HFFc6 (cell line): ENCODE measurements at places on chromosomes 6 and 20. TPM values are rescaled to one million over a fixed set of nuclear protein-coding genes. Genes with fewer than 3 reads are reported as not detected.

DNA sequence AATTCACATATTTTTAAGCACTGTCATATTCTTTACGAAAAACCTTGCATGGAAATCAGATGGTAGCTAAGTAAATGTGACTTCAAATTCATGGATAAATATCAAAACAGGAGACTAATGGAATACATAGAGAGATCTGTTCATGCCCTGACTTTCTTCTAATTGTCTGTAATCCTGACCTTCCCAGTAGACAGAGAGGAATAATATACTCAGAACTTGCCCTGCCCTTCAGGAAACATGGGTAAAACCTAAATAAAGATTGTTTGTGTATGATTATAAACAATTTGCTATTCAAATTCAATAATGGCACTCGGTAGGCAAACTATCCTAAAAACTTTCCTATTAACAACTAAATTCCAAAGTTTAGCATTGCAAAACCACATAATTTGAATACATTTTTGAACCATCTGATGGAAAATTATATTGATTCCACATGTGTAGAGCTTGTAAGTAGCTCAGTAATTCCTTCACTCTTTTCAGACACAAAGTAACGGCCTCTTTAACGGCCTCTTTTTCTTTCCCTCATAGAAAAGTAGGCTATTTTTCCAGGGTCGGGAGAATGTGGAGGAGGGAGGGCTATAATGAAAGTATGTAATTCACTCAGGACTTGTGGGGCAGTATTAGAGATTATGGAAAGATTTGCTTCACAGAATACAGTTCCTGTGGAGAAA, 227.6 kb downstream of the ALDH8A1 start:
- no peak for DNase-seq
- H3K36me3 ChIP-seq: 0 out of 2 replicates have a peak, but pooled peaks cover 4% of the 10 kb centered on the region
- peak overlapping the region; percentile 87 for H3K27ac ChIP-seq
- H3K27me3 ChIP-seq: no peaks in the 10 kb centered on the region

GRCh38 chr6:42417641-42418112, 34.0 kb downstream of the TRERF1 start:
- peaks cover 13% of the 10 kb centered on the region; the same call in 1 of the 2 replicates for H3K4me1 ChIP-seq
- H3K4me3 ChIP-seq: no peak overlapping the region
- H3K36me3 ChIP-seq: 0 out of 2 replicates have a peak, but pooled peaks cover 4% of the 10 kb centered on the region

- H3K36me3 ChIP-seq: no peaks in the 10 kb centered on the region
- H3K4me1 ChIP-seq: peaks cover 10% of the 10 kb centered on the region
- peaks cover 1% of the 10 kb centered on the region; the same call in 1 of the 2 replicates for H3K27me3 ChIP-seq
Observed at GRCh38 chr6:110731898-110732297, 83.4 kb downstream of the CDK19 start.

- no peak overlapping the region for H3K27ac ChIP-seq
- peak; percentile 25 for DNase-seq
- peak overlapping the region; percentile 77 for H3K4me3 ChIP-seq
- peaks cover 16% of the 10 kb centered on the region for H3K4me1 ChIP-seq
- no peaks in the 10 kb centered on the region for H3K36me3 ChIP-seq
Observed at GRCh38 chr6:28758046-28758817, 165.6 kb downstream of the TRIM27 start.

DNA sequence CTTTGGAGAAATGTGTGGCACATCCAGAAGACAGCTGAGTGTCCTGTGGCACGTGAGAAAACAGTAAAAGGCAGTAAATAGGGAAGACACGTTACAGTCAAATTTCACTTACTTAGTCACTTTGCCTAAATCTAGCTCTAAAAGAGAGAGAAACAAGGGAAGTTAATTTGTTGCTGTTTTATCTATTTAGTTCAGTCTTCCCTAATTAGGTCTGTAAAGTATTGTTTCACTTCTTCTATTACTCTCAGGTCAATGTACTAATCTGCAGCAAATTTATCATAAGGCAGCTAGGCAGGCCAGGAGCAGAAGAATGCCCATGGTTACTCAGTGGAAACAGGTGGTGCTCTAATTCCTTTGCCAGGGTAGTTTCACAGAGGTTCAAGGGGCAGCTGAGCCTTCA, 124.3 kb upstream of the CNR1 start:
- no peaks in the 10 kb centered on the region; the same call in none of the 2 replicates for H3K27me3 ChIP-seq
- H3K36me3 ChIP-seq: peaks cover 6% of the 10 kb centered on the region; the same call in 1 of the 2 replicates
- no peaks in the 10 kb centered on the region for H3K4me1 ChIP-seq
- DNase-seq: no peak

GRCh38 chr6:57173886-57174510, 1.9 kb downstream of the BAG2 start:
- peak overlapping the region; percentile 97 for H3K27ac ChIP-seq
- peaks cover 59% of the 10 kb centered on the region for H3K36me3 ChIP-seq
- peak; percentile 60 for DNase-seq
- H3K27me3 ChIP-seq: peaks cover 2% of the 10 kb centered on the region; the same call in 1 of the 2 replicates

DNA sequence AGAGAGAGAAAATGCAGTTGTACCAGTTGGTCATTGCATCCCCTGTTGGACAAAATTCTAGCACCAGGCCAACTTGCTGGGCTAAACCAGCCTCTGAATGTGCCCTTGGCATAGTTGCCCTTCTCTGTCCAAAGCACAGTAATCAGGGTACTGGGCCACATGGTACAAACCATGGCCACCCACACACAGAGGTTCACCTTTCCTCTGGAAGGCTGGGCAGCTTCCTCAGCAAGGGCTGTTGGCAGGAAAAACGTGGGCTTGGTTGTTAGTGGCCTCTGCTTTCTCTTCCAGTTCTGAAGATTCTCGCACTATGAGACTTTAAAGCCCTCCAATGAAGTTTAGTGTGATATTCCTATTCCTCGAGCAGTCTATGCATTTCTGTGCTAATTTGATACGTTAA, 706 bp downstream of the DDO start:
- peaks cover 8% of the 10 kb centered on the region for H3K27me3 ChIP-seq
- H3K4me1 ChIP-seq: peaks cover 16% of the 10 kb centered on the region
- peak overlapping the region; percentile 47; the same call in 1 of the 2 replicates for H3K27ac ChIP-seq
- H3K36me3 ChIP-seq: no peaks in the 10 kb centered on the region
- peak overlapping the region; percentile 89 for H3K4me3 ChIP-seq
- DNase-seq: no peak

DNA sequence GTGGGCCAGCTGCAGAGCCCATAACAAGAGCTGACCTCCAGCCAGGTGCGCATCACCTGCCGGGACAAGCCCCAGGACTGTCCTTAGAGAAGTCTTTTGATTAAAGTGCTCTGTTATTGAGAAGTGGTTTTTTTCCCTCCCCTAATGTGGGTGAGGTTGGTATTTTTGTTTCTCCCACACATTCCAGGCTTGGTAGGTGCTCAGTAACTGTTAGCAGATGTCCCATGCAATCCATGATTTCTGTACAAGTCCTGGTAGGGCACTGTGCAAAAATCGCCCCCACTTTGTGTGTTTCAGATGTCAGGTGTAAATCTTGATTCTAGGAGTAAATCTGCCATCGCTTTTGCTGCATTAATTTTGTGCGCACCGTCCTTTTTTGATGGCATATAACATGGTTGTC, 4.7 kb downstream of the FAM210B start:
- no peak for DNase-seq
- H3K27me3 ChIP-seq: peaks cover 5% of the 10 kb centered on the region; the same call in 1 of the 2 replicates
- no peak overlapping the region for H3K4me3 ChIP-seq
- H3K4me1 ChIP-seq: peaks cover 35% of the 10 kb centered on the region
- H3K36me3 ChIP-seq: peaks cover 17% of the 10 kb centered on the region

DNA sequence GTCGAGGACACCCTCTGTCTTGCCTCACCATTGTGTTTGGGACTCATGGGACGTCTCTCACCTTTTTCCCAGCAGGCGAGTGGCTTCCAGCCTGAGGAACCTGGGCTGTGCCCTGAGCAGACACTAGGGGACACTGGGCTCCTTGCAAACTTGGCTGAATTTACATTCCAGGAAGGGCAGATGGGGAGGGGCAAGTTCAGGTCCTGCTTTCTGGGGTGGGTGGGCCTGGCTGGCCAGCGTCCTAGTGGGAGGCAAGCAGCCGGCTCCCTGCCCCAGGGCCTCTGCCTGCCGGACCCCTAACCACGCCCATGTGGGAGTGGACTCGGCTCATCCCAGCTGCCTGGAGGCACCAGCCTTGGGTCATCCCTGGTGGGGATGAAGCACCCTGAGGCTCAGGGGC, 48.2 kb upstream of the MLN start:
- H3K4me3 ChIP-seq: no peak overlapping the region
- DNase-seq: no peak
- no peak overlapping the region for H3K27ac ChIP-seq
- H3K27me3 ChIP-seq: peaks cover 18% of the 10 kb centered on the region
- H3K4me1 ChIP-seq: peaks cover under 1% of the 10 kb centered on the region; the same call in 1 of the 2 replicates

GRCh38 chr6:38191418-38191817, 371.9 kb downstream of the ZFAND3 start:
- H3K4me3 ChIP-seq: no peak overlapping the region
- H3K27ac ChIP-seq: no peak overlapping the region
- peaks cover 3% of the 10 kb centered on the region for H3K27me3 ChIP-seq
- H3K36me3 ChIP-seq: 0 out of 2 replicates have a peak, but pooled peaks cover 5% of the 10 kb centered on the region
- no peak for DNase-seq
- H3K4me1 ChIP-seq: no peaks in the 10 kb centered on the region

GRCh38 chr6:133740816-133741215, 148.1 kb upstream of the TCF21 start:
- no peak for DNase-seq
- no peak overlapping the region for H3K4me3 ChIP-seq
- H3K36me3 ChIP-seq: no peaks in the 10 kb centered on the region
- peaks cover 16% of the 10 kb centered on the region for H3K4me1 ChIP-seq
- no peak overlapping the region for H3K27ac ChIP-seq

DNA sequence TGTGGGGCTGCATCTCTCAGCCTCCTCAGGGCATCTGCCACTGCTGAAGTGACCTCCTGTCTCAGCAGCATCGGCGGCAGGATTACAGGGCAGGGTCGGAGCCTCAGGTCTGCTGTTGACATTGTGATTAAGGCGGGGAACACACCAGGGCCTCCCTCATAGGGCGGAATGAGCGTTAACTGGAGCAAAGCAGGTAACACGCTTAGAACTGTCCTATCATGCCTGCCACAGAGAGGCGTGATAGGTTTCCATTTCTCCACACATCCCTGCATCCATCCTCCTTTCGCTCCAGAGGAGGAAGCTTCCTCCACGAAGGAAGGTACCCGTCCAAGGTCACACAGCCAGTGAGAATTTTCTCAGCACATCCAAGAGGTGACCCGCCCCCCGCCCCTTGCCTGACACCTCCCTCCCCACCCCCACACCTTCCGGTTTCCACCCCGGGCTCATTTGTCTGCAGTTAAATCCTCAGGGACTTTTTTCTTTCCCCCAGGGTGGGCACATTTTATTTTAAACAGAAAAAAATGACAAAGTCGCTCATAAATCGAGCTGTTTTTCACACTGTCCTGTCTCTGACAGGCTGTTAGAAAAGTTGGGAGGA, 200.8 kb downstream of the TFAP2C start:
- peaks cover 13% of the 10 kb centered on the region for H3K27me3 ChIP-seq
- no peaks in the 10 kb centered on the region for H3K36me3 ChIP-seq
- H3K4me1 ChIP-seq: peaks cover 30% of the 10 kb centered on the region
- no peak overlapping the region for H3K4me3 ChIP-seq

GRCh38 chr20:22453244-22454080, 130.9 kb downstream of the FOXA2 start:
- no peaks in the 10 kb centered on the region for H3K4me1 ChIP-seq
- H3K27me3 ChIP-seq: no peaks in the 10 kb centered on the region; the same call in 1 of the 2 replicates
- H3K27ac ChIP-seq: no peak overlapping the region
- DNase-seq: no peak
- H3K4me3 ChIP-seq: no peak overlapping the region

DNA sequence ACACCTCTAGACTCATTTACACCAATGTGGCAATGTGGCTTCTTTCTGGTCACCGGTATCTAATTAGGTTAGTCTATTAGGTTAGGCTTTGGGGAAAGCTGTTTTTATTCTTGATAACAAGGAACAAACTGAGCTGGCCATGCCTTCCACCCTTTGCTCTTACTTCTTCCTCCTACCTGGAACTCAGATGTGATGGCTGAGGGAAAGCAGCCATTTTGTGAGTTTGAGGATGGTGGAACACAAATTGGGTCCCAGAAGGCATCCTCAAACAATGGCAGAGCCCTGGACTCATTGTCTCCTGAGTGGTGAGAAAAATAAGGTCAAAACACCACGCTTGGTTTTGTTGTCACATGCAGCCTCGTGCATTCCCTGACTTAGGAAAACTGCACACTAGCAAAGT, 7.7 kb downstream of the CDH4 start:
- no peak overlapping the region for H3K27ac ChIP-seq
- peaks cover 29% of the 10 kb centered on the region for H3K4me1 ChIP-seq
- H3K27me3 ChIP-seq: no peaks in the 10 kb centered on the region

DNA sequence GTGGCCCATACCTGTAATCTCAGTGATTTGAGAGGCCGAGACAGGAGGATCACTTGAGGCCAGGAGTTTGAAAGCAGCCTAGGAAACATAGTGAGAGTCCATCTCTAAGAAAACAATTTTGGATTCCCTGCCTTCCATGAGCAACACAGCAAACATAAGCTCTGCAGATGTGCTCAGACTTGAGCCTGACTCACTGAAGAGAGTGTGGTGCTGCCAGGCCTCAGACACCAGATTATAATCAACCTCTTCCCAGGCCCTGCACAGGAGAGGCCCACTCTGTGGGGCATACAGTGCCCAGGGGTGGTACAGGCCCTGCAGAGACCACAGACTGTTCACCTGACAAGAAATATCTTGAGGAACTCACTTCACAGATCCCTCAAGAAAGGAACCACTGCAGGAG, 19.9 kb downstream of the HLA-DPB1 start:
- H3K27ac ChIP-seq: no peak overlapping the region
- peak; percentile 11 for DNase-seq

DNA sequence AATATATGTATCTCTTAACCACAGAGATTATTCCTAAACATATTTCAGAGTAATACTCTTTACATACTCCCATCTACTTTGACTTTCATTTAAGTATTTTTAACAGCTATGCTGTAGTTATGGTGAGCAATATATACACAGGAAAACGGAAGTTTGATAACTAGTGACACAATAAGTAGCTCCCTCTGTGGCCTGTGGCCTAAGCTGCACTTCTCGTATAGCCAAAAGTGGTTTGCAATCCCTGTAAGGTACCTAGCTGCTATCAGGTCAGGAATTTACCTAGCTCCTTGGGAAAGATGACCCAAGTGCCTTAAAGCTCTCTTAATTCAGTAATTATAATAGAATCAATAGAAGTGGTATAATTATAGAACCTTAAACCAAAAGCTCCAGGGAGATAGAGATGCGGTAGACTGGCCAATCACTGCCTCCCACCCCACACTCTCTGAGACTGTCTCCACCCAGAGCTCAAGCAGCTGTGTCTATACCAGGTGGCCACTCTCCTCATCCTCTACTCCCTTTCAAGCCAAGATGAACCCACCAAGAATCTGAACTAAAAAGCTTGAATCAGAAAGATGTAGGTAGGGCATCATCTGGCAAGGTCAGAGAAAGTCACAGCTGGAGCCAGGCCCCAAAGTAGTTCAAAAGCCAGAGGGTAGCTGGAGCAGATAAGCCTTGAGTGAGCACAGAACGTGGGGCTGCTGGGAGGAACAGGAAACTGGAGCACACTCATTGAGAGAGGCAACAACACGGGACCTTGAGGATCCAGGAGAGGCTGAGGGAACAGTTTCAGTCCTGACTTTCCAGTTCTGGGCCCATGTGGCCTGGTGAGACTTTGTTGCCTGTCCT, 84.9 kb upstream of the ASF1A start:
- no peak for DNase-seq
- H3K4me3 ChIP-seq: no peak overlapping the region
- peaks cover 20% of the 10 kb centered on the region for H3K4me1 ChIP-seq
- H3K27ac ChIP-seq: no peak overlapping the region
- H3K36me3 ChIP-seq: no peaks in the 10 kb centered on the region
- H3K27me3 ChIP-seq: no peaks in the 10 kb centered on the region; the same call in 1 of the 2 replicates

Gene TOX2
- 44.2 to 68.2 TPM (median 58.8 TPM) in 3 replicates for total RNA-seq

Gene METTL24
- total RNA-seq: not detected in 3 replicates

Gene BMP5
- not detected in 3 replicates for total RNA-seq

Gene MAPK14
- 34.1 to 39.8 TPM (median 35.7 TPM) in 3 replicates for total RNA-seq

Gene GFRA4
- total RNA-seq: not detected in 3 replicates

Gene CNBD2
- 2.1 to 2.6 TPM (median 2.2 TPM) in 3 replicates for total RNA-seq

Gene SSTR4
- total RNA-seq: not detected in 3 replicates

Gene RAD21L1
- total RNA-seq: 0.39 to 0.89 TPM (median 0.48 TPM) in 3 replicates

Gene FILIP1
- 0.08 to 0.18 TPM (median 0.13 TPM) in 3 replicates for total RNA-seq

Gene PXDC1
- 71.1 to 99.6 TPM (median 95.0 TPM) in 3 replicates for total RNA-seq

Gene UNC5CL
- not detected in 3 replicates for total RNA-seq
